ENCODE measurements at places on chromosomes 4 and X. TPM values are rescaled to one million over a fixed set of nuclear protein-coding genes. Genes with fewer than 3 reads are reported as not detected.

The KIT gene
- 75.4 TPM for total RNA-seq

The CLGN gene
- total RNA-seq, result 5.2 TPM

The TEX13D gene
- not detected for total RNA-seq

- peaks cover 3% of the 10 kb centered on the region for H3K4me1 ChIP-seq
- H3K27me3 ChIP-seq, result peaks cover 4% of the 10 kb centered on the region
- H3K27ac ChIP-seq, result peak overlapping the region; percentile 65
- H3K4me3 ChIP-seq, result no peak overlapping the region
- DNase-seq, result no peak
These were observed 6.8 kb downstream of the SEPTIN6 start for GRCh38 chrX:119686087-119686691.

DNA sequence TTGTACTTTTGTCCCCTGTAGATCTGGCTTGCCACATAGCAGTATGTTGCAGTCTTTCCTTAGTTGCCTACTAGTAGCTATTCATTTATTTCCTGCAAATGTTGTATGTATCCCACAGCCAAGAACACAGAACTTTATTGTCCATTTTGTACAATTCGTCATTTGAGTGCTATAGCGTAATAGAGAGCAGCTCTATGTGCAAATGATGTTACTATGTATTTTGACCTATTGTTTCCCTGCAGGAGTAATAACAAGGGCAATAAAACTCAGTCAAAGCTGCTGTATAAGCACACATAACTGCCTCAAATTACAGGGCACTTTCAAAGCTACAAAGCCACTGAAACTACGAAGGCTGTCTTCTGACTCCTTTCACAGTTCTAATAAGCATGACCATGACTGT is 48.1 kb downstream of the NRK start:
- no peaks in the 10 kb centered on the region for H3K4me1 ChIP-seq
- H3K4me3 ChIP-seq, result no peak overlapping the region
- no peaks in the 10 kb centered on the region for H3K36me3 ChIP-seq
- no peak for DNase-seq

The TXK gene
- 3.2 TPM for total RNA-seq

The STK26 gene
- total RNA-seq, result 19.2 TPM

GRCh38 chr4:95102162-95102790 is 344.5 kb downstream of the BMPR1B start:
- no peak for DNase-seq
- no peak overlapping the region for H3K27ac ChIP-seq
- H3K36me3 ChIP-seq, result no peaks in the 10 kb centered on the region
- H3K4me3 ChIP-seq, result no peak overlapping the region
- H3K4me1 ChIP-seq, result no peaks in the 10 kb centered on the region

The PASD1 gene
- total RNA-seq, result not detected

- H3K27ac ChIP-seq, result no peak overlapping the region
- H3K4me3 ChIP-seq, result no peak overlapping the region
- no peak for DNase-seq
These were observed 820.8 kb upstream of the GRIA3 start for GRCh38 chrX:122363112-122363795.

- H3K36me3 ChIP-seq, result no peaks in the 10 kb centered on the region
- no peak overlapping the region for H3K4me3 ChIP-seq
- no peak overlapping the region for H3K27ac ChIP-seq
- H3K27me3 ChIP-seq, result no peaks in the 10 kb centered on the region
These were observed 407.7 kb downstream of the ARAP2 start for GRCh38 chr4:35836596-35836995.

- no peaks in the 10 kb centered on the region for H3K27me3 ChIP-seq
- DNase-seq, result peak; percentile 93
- no peaks in the 10 kb centered on the region for H3K4me1 ChIP-seq
These were observed at the start of gene INTU for GRCh38 chr4:127632420-127633403. Gene INTU, plus strand, starts transcription at chr4:127632957. Its CDS starts 78 bp downstream, at chr4:127633035.

- no peak for DNase-seq
- H3K4me1 ChIP-seq, result no peaks in the 10 kb centered on the region
- no peaks in the 10 kb centered on the region for H3K36me3 ChIP-seq
- peaks cover 15% of the 10 kb centered on the region for H3K27me3 ChIP-seq
These were observed 143.6 kb upstream of the ZCCHC13 start for GRCh38 chrX:74160358-74160757.

The CPZ gene
- total RNA-seq, result 13.4 TPM

- no peaks in the 10 kb centered on the region for H3K36me3 ChIP-seq
- H3K27me3 ChIP-seq, result no peaks in the 10 kb centered on the region
- DNase-seq, result no peak
- no peak overlapping the region for H3K4me3 ChIP-seq
- no peak overlapping the region for H3K27ac ChIP-seq
- H3K4me1 ChIP-seq, result no peaks in the 10 kb centered on the region
These were observed 26.2 kb downstream of the LIN54 start for GRCh38 chr4:82984459-82984858.

The CLNK gene
- not detected for total RNA-seq

GRCh38 chr4:156837625-156838345 is 133.8 kb downstream of the PDGFC start:
- no peak for DNase-seq
- H3K4me3 ChIP-seq, result no peak overlapping the region
- H3K4me1 ChIP-seq, result no peaks in the 10 kb centered on the region
- H3K27me3 ChIP-seq, result no peaks in the 10 kb centered on the region

The ITIH6 gene
- not detected for total RNA-seq

DNA sequence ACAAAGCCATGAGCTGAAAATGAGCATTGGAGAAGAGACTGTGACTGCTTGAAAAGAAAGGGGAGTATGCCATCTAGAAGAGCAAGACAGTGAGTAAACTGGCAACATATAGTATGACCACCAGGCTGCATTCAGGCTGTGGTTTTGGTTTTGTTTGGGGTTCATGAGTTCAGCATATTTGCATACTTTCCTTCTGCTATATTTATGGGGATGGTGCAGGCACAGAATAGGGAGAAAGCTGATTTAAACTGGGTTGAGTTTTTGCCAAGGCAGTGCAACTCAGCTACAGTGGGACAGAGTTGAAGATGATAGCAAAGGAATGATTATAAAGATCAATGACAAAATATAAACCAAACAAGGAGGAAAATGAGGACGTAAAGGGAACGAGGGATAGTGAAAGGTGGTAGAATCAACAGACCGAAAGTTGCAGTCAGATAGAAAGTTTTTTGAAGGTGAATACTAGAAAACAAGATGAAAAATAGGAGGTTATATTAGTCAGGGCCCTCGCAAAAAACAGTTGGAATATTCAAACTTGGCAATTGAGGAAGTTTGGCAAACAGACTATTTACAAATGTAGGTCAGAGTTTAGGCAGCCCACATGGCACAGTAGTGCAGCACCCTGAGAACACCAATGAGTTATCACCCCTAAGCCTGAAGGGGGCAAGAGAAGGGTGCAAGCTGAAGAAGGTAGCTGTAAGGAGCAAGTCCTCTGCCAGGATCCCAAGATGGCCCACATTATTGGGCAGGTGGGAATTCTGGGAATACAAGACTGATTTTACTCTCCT is 114.8 kb upstream of the MAP9 start:
- H3K36me3 ChIP-seq, result no peaks in the 10 kb centered on the region
- no peaks in the 10 kb centered on the region for H3K4me1 ChIP-seq
- no peak overlapping the region for H3K27ac ChIP-seq
- no peaks in the 10 kb centered on the region for H3K27me3 ChIP-seq
- no peak overlapping the region for H3K4me3 ChIP-seq

DNA sequence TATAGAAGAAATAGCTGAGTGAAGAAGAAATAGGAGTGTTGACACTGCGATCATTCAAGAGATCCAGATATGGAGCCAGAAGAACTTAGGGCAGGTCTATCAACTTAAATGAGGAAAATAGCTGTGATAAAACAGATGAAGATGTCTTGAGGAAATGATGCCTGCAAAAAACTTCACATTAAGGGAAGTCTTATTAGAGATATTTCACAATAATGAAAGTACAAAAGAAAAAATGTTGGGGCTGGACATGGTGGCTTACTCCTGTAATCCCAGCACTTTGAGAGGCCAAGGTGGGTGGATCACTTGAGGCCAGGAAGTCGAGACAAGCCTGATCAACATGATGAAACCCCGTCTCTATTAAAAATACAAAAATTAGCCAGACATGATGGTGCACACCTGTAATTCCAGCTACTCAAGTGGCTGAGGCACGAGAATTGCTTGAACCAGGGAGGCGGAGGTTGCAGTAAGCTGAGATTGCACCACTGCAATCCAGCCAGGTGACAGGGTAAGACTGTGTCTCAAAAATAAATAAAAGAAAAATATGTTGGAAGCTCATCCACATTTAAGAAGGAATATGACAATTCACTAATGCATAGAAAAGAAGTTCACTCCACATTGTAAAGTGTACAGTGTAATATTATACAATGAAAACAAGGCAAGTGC is 56.3 kb downstream of the PKD2 start:
- no peaks in the 10 kb centered on the region for H3K27me3 ChIP-seq
- no peak overlapping the region for H3K27ac ChIP-seq
- no peak overlapping the region for H3K4me3 ChIP-seq
- DNase-seq, result no peak
- peaks cover 7% of the 10 kb centered on the region for H3K36me3 ChIP-seq
- H3K4me1 ChIP-seq, result no peaks in the 10 kb centered on the region

The TMEM175 gene
- 26.2 TPM for total RNA-seq

- no peaks in the 10 kb centered on the region for H3K4me1 ChIP-seq
- no peak for DNase-seq
- H3K27ac ChIP-seq, result no peak overlapping the region
- no peaks in the 10 kb centered on the region for H3K27me3 ChIP-seq
- H3K36me3 ChIP-seq, result no peaks in the 10 kb centered on the region
These were observed 63.3 kb upstream of the RELL1 start for GRCh38 chr4:37749398-37749988.

DNA sequence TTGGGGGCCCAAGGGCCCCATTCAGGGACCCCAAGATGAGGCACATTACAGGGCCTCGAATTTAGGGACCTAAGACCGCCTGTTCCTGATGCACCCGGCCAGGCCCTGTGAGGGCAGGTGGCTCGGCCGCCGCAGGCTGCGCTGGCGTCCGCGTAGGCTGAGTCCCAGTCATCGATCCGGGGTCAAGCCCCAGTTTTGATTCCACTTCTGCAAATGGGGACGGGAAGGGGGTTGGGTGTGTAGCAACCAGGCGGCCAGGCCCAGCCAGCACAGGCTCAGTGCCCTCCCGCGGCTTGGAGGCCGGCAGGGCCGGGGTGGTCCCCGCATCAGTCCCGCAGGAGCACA is 327 bp downstream of the PNPLA4 start:
- no peaks in the 10 kb centered on the region for H3K4me1 ChIP-seq
- H3K27me3 ChIP-seq, result no peaks in the 10 kb centered on the region
- H3K4me3 ChIP-seq, result peak overlapping the region; percentile 69
- peak overlapping the region; percentile 88 for H3K27ac ChIP-seq

GRCh38 chr4:40432504-40432903 is 97.4 kb downstream of the CHRNA9 start:
- no peak overlapping the region for H3K4me3 ChIP-seq
- H3K27ac ChIP-seq, result no peak overlapping the region
- no peaks in the 10 kb centered on the region for H3K27me3 ChIP-seq

- H3K4me1 ChIP-seq, result no peaks in the 10 kb centered on the region
- H3K27ac ChIP-seq, result no peak overlapping the region
- no peak for DNase-seq
- no peak overlapping the region for H3K4me3 ChIP-seq
- H3K27me3 ChIP-seq, result no peaks in the 10 kb centered on the region
- H3K36me3 ChIP-seq, result no peaks in the 10 kb centered on the region
These were observed 79.8 kb upstream of the ATP8A1 start for GRCh38 chr4:42736527-42737195.

All from breast epithelium (tissue), 4 donors.